PC-3 (cell line): ENCODE measurements at places on chromosomes 6 and 20. TPM values are rescaled to one million over a fixed set of nuclear protein-coding genes. Genes with fewer than 3 reads are reported as not detected.
A peak's percentile ranks its signal among the peaks of the same experiment; 100 is the strongest.

Gene FAM209B
- total RNA-seq = 0.58 TPM in 1 of 2 replicates, not detected in the other

GRCh38 chr6:119184008-119184648, 105.7 kb upstream of the FAM184A start:
- no peaks in the 10 kb centered on the region for H3K36me3 ChIP-seq
- no peaks in the 10 kb centered on the region for H3K4me1 ChIP-seq
- no peak overlapping the region for H3K27ac ChIP-seq
- no peaks in the 10 kb centered on the region for H3K27me3 ChIP-seq
- H3K4me3 ChIP-seq = no peak overlapping the region

DNA sequence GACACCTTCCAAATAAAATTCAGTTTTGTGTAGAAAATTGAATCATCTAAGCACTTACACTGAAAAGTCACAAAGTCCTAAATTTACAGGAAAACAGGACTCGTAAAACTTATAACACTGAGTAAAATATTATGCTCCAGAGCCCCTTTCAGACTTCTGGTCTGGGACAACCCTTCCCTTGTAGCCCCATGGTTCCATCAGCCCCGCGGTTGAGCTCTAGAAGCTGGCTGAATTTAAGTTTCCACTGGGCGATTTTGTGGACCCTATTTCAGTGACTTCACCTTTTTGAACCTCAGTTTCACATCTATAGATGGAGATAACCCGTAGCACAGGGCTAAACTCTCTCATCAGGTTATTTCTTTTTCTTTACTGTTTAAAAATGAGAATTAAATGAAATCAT, 117.7 kb upstream of the BACH2 start:
- no peak overlapping the region for H3K27ac ChIP-seq
- no peaks in the 10 kb centered on the region for H3K36me3 ChIP-seq
- peaks cover 25% of the 10 kb centered on the region for H3K4me1 ChIP-seq
- no peaks in the 10 kb centered on the region for H3K27me3 ChIP-seq

Gene ADTRP
- 2.0 TPM in 1 of 2 replicates, not detected in the other for total RNA-seq

- H3K36me3 ChIP-seq = no peaks in the 10 kb centered on the region
- peak overlapping the region; percentile 32; the same call in 1 of the 2 replicates for H3K4me3 ChIP-seq
- DNase-seq = peak; percentile 87
Observed at GRCh38 chr6:27505209-27506027, 32.5 kb upstream of the ZNF184 start.

DNA sequence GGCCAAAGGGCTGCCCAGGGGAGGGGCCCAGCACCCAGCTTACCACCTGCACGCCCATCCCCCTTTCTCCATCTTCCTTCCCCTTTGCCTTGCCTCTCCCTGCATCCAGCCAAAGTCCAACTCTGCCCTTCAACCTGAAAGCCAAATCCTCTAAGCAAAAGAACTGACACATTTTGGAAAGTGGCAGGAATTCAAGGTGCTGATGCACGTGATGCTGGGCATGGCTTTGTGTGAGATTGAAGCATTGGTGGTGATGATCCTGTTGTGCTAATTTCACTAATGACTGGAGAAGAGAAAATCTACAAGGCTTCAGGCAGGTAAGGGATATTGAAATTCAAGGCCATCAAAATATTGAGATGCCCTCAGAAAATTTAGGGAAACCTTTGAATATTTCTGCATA, 23.3 kb downstream of the SYNDIG1 start:
- no peaks in the 10 kb centered on the region for H3K36me3 ChIP-seq
- H3K4me3 ChIP-seq = no peak overlapping the region
- H3K27me3 ChIP-seq = peaks cover 67% of the 10 kb centered on the region
- no peaks in the 10 kb centered on the region for H3K4me1 ChIP-seq
- DNase-seq = no peak

GRCh38 chr6:104031346-104031745, 828.4 kb downstream of the HACE1 start:
- no peak overlapping the region for H3K4me3 ChIP-seq
- DNase-seq = no peak
- no peaks in the 10 kb centered on the region for H3K4me1 ChIP-seq
- no peak overlapping the region for H3K27ac ChIP-seq
- no peaks in the 10 kb centered on the region for H3K27me3 ChIP-seq

Gene PACRG
- total RNA-seq = not detected in 2 replicates

Gene COL11A2
- 0.58 and 0.63 TPM in 2 replicates for total RNA-seq

- peaks cover 5% of the 10 kb centered on the region; the same call in 1 of the 2 replicates for H3K4me1 ChIP-seq
- no peaks in the 10 kb centered on the region for H3K36me3 ChIP-seq
- no peak overlapping the region for H3K4me3 ChIP-seq
- no peak for DNase-seq
- no peaks in the 10 kb centered on the region for H3K27me3 ChIP-seq
Observed at GRCh38 chr20:36542516-36543183, 1.3 kb downstream of the MYL9 start.

Gene HTR1E
- total RNA-seq = not detected in 2 replicates

DNA sequence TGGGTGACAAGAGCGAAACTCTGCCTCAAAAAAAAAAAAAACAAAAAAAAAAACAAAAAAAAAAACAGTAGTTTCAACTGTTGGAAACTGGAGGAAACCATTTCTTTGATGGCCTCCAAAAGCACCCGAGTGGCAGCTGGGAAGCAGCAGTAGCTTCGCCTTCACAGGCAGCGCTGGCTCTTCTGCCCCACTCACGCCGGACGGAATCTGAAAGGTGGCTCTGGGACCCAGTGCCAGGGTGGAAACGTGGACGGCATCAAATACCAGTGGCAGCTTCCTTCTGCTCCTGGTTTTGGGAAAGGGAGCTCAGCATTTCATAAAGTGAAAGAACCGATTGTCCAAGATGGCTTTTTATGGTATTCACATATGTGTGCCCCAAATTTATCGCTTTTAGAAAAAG, 159.4 kb downstream of the SMOC2 start:
- DNase-seq = no peak
- no peaks in the 10 kb centered on the region for H3K4me1 ChIP-seq
- H3K27me3 ChIP-seq = peaks cover 15% of the 10 kb centered on the region; the same call in 1 of the 2 replicates
- H3K27ac ChIP-seq = no peak overlapping the region
- H3K4me3 ChIP-seq = no peak overlapping the region

DNA sequence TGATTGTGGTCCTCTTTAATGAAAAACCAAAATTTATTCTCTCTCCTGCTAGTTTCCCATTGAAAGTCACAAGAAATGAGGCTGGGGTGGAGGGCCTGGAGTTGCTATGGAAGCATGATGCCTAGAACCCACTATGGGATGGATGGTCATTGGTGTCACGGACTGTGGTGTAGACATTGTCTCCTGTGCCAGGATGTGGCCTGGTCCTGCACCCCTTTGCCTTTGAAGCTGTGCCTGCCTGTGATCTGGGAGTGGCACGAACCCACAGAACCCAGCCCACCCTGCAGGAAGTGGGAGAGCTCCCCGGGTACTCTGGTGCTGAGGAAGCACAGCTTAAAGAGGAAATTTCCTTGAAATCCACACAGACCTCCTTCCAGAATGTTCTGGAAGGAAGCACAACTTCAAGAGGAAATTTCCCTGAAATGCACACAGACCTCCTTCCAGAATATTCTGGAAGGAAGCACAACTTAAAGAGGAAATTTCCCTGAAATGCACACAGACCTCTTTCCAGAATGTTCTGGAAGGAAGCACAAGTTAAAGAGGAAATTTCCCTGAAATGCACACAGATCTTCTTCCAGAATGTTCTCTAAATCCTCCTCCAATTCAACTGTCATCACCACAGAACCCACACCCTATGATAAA, 105.6 kb downstream of the CDH26 start:
- H3K27me3 ChIP-seq = peaks cover 61% of the 10 kb centered on the region
- no peaks in the 10 kb centered on the region for H3K4me1 ChIP-seq
- no peak for DNase-seq
- H3K27ac ChIP-seq = no peak overlapping the region
- no peak overlapping the region for H3K4me3 ChIP-seq

- no peaks in the 10 kb centered on the region for H3K4me1 ChIP-seq
- no peaks in the 10 kb centered on the region for H3K36me3 ChIP-seq
- H3K27ac ChIP-seq = no peak overlapping the region
Observed at GRCh38 chr6:71585472-71585871, 296.9 kb downstream of the OGFRL1 start.

DNA sequence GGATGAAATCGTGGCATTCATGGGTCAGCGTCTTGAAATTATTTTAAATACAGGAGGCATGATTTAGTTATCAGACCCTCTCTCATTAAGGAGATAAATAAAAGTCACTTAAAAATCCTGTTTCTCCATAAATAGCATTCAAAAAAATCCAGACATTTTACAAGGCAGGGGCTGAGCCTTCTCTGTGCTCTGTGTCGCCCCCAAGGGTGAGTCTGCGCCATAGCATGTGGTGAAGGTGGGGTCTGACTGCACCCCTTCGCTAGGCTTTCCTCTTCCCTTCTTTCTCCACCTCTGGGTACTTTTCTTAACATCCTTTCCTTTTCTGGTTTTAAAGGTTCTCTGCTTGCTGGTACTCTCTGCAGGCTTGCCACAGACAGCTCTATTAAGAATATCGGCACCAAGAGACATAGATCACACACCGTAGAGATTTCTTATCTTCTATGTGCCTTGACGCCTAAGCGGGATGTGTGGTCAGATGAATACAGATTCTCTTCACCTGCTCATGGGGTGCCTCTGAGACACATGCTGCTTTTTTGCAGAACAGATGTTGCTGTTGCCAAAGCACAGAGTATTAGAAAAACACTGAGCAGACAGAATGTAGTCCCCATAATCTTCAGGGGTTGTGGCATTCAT, 20.1 kb upstream of the FAM209A start:
- no peak overlapping the region for H3K4me3 ChIP-seq
- no peaks in the 10 kb centered on the region for H3K4me1 ChIP-seq
- no peaks in the 10 kb centered on the region for H3K27me3 ChIP-seq
- no peak for DNase-seq
- peaks cover 7% of the 10 kb centered on the region; the same call in 1 of the 2 replicates for H3K36me3 ChIP-seq

DNA sequence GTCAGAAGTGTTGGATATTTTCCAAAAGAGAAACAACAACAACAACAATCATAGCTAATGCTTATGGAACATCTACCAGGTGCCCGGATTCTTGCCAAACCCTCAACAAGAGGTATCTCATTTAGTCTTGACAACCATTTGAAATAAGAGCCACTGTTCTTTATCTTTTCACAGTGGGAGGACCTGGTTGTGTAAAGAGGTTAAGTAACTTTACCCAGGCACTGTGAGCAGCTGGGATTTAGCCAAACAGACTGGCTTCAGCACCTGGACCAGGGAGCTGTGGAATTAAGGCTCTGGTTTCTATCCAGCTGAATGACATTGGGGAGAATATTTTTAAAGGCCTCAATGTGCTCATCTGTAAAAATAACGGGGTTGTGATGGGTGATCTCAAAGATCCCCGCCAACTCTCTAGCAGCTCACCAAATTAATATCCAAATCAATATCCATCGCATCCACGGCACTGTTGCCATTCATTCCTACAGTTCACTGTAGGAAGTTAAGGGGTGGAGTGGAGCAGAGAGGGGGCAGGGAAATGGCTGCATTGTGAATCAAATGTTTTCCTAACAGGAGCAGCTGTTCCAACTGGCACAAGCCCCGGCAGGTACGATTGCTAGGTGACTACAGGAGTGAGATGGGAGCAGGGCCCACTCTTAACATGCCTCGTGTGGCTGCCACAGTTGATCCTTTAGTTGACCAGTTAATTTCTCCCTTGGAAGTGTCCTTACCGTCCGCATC, 61.8 kb downstream of the GCNT2 start:
- no peak for DNase-seq
- H3K27ac ChIP-seq = no peak overlapping the region
- no peaks in the 10 kb centered on the region for H3K4me1 ChIP-seq
- no peaks in the 10 kb centered on the region for H3K36me3 ChIP-seq
- H3K27me3 ChIP-seq = no peaks in the 10 kb centered on the region

DNA sequence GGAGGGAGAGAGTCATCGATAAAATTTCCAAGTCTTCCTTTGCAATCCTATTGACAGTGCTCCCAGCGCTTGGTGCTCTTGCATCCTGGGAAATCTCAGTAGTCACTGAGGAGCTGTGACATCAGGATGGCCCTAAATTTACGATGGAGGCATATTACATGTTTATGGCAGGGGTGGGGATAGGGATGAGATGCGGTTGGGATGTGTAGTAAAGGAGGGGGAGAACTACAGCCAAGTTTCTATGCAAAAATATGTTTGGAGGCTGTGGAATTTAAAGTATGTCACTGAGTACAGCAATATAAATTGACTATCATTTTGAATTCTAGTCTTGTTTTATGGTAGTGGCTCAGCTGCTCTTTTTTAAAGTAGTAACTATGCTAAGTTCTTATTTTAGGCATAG, 544.9 kb downstream of the PKHD1 start:
- DNase-seq = peak; percentile 13
- H3K4me3 ChIP-seq = no peak overlapping the region
- H3K4me1 ChIP-seq = no peaks in the 10 kb centered on the region
- H3K36me3 ChIP-seq = no peaks in the 10 kb centered on the region
